CD4-positive, alpha-beta T cell treated with Interleukin-4 for 1 hour (primary cell): ENCODE measurements at places on chromosomes 12 and 14.

GRCh38 chr12:121960541-121960940 lies 42.1 kb downstream of the CFAP251 start:
- no peak for DNase-seq

GRCh38 chr12:18165422-18165871 lies 75.5 kb upstream of the RERGL start:
- no peak for DNase-seq

- DNase-seq, result no peak
Measured at GRCh38 chr14:24119691-24120090, 4.9 kb upstream of the NRL start.

DNA sequence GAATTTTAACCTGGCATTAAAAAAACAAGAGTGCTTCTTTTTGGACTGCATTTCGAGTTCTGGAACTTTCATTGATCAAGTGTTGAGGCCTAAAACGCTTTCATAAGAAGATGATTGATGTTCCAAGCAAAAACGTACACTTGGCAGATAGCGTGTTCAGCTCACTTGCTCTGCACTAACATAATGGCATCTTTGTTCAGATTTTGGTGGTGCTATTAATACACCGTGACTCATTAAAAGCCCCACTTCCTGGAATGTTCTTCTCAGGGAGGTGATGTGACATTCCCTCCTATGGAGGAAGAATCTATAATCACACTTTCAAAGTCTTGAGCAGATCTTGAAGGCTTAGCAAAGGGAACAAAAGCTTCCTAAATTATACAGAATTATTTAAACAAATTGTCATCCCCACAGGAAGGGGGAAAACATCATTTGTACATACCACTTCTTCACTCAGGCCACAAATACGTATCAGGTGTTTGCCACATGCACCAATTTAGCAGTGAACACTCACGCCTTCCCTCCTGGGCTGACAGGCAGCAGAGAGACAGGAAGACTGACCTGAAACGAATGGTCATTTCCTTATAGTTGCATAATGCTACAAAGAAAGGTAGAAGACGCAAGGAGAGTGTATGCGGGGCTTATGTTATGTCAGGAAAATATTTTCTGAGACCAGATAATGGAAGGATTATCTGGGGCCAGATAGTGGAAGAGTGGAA lies 15.4 kb downstream of the HSP90AA1 start:
- DNase-seq, result no peak

- no peak for DNase-seq
Measured at GRCh38 chr12:77070800-77071449, 5.6 kb upstream of the E2F7 start.
